ENCODE measurements at places on chromosomes 1 and 21.

- no peak for DNase-seq
These were observed 57.1 kb downstream of the TGFB2 start for GRCh38 chr1:218401998-218402785.

GRCh38 chr1:221633841-221634409 is 108.0 kb downstream of the DUSP10 start:
- no peak for DNase-seq

GRCh38 chr1:59025898-59026426 is 242.1 kb upstream of the JUN start:
- DNase-seq: no peak

DNA sequence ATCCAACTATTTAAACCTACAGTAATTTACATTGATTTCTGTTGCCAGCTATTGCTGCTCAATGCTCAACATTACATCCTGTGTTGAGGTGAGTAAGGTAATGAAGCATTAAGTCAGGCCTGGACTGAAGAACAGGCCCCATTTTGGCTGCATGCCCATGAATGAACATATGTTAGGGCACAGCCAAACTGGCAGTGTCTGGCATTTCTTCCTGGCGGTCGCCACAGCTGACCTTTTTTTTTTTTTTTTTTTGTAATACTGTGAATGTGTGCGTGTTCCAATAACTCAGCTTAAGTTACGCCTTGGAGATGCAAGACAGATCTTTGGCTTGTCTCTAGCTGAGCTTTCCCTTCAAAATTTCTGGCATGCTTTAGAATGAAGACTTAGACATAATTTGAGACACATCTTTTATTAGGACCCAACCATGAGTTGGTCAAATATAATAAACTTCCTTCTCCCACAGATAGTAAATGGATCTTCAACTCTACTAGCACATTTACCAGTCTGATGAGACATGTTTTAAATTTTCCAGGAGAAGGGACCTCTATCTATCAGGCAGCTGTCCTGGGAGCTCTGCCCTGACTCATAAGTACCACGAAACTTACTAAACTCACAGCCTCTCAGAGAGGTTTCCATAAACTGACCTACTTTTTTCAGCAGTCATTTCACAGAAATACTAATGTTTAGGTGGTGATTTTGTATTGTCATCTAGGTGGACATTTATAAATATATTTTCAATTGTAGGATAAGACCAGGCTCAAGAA is 341.1 kb upstream of the RUNX1 start:
- DNase-seq: no peak

- no peak for DNase-seq
These were observed 50.7 kb upstream of the SPOCD1 start for GRCh38 chr1:31866450-31867032.

DNA sequence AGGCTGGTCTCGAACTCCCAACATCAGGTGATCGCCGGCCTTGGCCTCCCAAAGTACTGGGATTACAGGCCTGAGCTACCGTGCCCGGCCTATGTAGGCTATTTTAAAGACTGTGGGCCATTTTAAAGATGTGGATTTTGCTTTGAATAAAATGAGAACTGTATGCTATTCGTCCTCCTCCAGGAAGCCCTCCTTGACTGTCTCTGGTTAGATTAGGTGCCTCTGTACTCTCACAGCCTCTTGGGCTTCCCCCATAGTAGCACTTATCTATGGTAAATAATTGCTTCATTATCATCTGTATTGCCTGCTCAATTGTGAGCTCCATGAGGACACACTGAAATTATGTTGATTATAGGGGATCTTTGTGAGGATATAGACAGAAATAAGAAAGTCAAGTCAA is 20.5 kb upstream of the ERI3 start:
- no peak for DNase-seq

DNA sequence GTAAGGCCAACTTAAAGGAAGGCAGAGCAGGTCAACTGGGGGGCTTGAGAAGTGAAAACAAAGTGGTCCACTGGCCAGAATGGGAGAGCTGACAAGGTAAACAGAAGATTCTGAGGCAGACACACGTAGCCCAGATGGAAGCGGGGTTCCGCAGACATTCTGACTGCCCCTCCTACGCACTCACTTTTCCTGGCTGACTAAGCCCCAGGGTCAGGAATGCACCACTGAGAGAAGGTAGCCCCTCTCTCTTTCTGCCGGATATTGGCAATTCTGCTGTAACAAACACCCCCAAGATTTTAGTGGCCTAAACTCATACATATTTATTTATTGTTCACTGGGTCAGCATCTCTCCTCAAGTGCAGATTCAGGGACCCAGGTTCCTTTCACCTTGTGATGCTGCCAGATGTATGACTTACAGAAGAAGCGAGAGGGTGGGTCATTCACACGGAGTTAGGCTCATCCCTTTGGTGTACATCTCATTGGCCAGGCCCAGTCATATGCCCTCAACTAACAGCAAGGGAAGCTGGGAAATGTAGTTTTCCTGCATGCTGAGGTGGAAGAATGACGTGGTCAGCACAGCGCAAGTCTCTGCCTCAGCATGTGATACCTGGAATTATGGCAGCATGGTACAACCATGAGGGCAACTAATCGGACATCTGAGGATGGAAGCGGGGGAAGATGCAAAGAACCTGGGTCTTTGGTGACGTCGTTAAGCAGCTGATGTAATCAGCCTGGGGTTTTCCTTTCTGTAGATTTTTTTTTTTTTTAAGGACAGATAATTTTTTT is 43.4 kb upstream of the MRPS6 start:
- DNase-seq: no peak

GRCh38 chr1:213264531-213264930 is 213.5 kb downstream of the RPS6KC1 start:
- DNase-seq: no peak

- DNase-seq: no peak
These were observed 111.2 kb downstream of the LIPI start for GRCh38 chr21:14099570-14099969.

DNA sequence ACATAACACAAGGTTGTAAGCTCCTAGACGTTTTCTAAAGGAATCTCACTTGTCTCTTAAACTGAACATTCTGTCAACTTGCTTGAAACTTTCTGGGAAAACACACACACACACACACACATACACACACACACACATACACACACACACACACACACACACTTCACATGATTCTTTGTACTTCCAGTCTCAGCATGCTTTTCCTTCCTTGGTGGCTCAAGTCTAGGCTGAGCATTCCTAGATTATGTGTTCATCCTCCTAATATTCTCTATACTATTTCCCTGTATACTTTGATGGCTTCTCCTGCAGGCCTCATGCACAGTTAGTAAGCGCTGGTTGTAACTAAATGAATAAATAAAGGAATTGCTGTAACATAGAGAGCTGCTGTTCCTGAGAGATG is 372.1 kb downstream of the PTPRC start:
- no peak for DNase-seq

DNA sequence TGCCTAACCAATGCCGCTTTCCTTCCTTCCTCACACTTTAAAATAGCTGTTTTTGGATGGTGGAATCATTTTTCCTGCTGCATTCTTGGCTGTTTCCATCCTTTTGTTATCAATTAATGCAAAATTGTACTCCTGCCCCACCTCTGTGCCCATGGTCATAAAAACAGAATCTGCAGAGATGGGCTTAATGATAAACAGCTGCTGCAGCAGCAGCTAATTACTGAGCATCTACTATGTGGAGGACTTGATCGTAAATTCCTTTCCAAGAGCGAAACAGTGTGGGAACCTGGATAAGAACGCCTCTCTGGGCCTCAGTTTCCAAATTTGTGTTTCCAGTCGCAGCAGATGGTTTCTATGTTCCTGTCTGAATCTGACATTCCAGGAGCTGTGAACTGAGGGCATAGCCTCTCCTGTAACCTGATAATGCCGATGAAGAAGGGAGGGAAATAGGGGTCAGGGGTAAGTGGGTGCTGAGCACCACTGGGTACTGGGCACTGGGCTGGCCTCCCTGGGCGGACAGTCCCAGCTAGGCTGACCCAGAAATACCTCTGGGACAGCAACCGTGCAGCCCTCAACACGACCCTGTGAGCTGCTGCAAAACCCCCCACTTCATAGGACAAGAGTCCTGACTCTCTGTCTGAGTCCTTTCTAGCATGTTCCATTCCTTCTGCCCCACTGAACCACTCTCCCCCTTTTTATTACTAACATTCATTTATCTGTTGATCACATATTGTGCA is 121.7 kb downstream of the DMRTB1 start:
- no peak for DNase-seq

DNA sequence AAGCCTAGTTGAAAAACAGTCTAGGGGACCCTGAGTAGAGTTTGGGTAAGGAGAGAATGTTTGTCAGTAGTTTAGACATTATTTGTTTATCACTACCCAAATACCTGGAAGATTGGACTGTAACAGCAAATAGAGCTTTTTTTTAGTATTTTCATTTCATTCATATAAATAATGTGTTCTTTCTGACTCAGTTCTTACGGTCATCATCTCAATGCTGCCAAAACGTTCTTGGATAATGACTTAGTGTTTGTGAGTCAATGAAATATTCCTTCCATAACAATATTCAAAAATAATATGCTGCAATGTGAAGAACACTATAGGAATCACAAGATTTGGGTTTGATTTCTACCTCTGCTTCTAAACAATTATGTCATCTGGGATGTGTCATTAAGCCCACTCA is 400.0 kb upstream of the PKN2 start:
- no peak for DNase-seq

DNA sequence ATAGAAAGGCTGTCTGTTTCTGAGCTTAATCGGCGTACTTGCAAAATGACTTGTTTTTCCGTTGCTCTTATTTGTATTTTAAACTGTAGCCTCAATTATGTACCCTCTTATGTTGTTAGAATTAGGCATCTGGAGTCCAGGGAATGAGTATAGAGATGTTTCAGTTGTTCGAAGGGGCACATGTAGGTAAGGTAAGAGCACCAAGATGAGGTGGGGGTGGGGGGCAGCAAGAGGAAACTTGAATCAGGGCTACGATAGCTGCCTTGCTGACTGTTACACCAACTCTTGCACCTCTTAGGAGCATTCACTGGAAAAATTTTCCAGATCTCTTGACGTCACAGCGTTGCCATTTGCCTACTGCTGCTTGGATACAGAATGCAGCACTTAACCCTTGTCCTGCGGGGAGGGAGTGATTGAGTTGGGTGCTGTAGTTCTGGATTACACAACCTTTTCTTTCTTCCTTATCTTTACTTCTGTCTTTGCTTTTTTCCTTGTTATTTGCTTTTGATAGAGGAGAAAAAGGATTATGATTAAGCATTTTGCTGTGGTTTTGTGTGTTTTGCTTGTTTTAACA is 3.2 kb downstream of the ATP1B1 start:
- DNase-seq: no peak

All from activated CD4-positive, alpha-beta T cell treated with anti-CD3 and anti-CD28 coated beads for 1 hour (primary cell).